ENCODE measurements at places on chromosomes 12 and 14.

- DNase-seq = no peak
Observed at GRCh38 chr12:23376238-23376637, 573.2 kb downstream of the SOX5 start.

DNA sequence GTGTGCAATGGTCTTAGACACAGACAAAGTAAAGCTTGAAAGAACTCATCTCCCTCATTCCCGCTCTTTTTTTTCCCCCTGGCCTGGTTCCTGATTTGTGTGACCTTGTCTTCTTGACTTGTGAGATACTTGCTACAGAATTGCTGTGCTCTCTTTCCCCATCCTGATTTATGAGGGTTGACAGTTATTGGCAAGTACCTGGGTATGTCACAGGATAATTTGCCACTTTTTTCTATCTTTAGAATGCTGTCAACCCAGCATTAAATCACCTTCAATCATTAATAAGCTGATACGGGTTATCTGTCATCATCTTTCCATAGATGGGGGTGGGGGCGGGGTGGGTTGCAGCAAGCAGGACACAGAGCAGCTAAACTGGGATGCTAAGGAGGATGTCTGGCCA, 144.4 kb upstream of the PRICKLE1 start:
- no peak for DNase-seq

DNA sequence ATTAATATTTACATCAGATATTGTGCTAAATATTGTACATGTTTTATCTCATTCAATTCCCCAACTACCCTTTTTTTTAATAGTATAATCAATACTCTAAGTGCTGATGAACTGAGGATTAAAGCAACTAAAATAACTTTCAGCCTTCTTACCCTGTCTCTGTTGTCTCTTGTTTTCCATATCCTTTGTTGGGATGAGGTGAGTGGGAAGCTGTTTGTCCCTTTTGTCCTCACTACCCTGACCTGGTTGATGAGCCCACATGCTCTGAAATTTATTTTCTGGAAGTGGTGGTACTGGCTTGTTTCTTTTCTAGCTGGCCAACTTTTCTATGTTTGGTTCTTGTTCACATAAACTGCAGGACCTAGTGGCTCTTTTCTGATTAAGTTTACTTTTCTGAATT, 9.6 kb upstream of the ART4 start:
- no peak for DNase-seq

GRCh38 chr14:28983279-28983678, 216.7 kb downstream of the FOXG1 start:
- DNase-seq = no peak

GRCh38 chr14:49994951-49995561, 102.2 kb downstream of the ARF6 start:
- no peak for DNase-seq

GRCh38 chr12:131309700-131310099, 356.0 kb downstream of the ADGRD1 start:
- no peak for DNase-seq

DNA sequence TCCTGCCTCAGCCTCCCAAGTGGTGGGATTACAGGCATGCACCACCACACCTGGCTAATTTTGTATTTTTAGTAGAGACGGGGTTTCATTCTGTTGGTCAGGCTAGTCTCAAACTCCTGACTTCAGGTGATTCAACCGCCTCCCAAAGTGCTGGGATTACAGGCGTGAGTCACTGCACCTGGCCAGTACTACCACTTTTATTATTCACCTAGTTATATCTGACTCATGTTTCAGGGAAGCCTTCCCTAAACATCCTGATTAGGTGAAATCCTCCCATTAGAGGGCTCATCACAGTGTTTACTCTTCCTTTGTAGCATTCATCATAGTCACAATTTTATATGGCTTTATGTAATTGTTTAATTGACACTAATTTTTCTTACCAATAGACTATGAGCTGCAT, 295.3 kb upstream of the SOX5 start:
- no peak for DNase-seq

DNA sequence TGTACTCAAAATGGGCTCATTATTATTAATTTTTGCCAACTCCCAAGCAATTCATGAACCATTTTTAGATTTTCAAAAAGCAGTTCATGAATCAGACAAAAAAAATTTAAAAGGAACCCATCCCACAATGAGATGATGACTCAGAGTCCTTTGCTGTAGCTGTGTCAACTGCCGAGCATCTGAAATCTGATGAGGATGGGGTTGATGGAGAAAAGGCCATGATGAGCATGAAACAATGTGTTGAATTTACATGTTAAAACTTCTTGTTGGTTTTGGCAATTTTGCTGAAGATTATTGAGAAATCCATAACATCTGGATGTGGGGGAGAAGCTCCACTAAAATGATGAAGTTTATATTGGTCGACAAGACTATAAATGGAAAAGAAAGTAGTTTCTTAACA, 378.0 kb downstream of the FOXG1 start:
- no peak for DNase-seq

DNA sequence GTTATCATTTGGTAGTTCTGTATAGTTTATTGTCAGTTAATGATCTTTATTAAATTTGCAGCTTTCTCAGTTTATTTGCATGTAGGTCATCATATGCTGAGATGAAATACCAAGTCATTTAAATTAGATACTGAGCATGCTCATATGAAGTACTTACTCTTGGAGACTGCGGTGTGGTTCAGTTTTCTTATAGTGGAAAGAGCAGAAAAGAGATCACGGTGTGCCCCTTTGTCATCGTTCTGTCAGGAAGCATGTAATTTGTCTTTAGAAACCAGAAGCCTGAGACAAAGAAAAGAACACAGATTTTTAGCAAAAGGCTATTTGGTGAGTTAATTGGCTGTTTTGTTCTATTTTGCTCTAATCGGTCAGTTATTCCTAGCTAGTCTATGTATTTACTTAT, 75.6 kb downstream of the PLEKHA5 start:
- no peak for DNase-seq

GRCh38 chr12:128783129-128783574, 40.6 kb downstream of the SLC15A4 start:
- peak; percentile 24 for DNase-seq
